Foreskin keratinocyte (primary cell): ENCODE measurements at places on chromosomes 3 and 15.

- peak; percentile 49 for DNase-seq
Observed at GRCh38 chr3:71542521-71543370, 40.8 kb downstream of the FOXP1 start.

GRCh38 chr3:177516158-177517011 is 319.1 kb upstream of the TBL1XR1 start:
- no peak for DNase-seq

GRCh38 chr3:133380481-133381225 is 19.2 kb upstream of the BFSP2 start:
- no peak for DNase-seq

- no peak for DNase-seq
Observed at GRCh38 chr3:162998205-162998604, 1501.6 kb downstream of the OTOL1 start.

- peak; percentile 51 for DNase-seq
Observed at GRCh38 chr3:196144383-196145105, 62.7 kb upstream of the TFRC start.

DNA sequence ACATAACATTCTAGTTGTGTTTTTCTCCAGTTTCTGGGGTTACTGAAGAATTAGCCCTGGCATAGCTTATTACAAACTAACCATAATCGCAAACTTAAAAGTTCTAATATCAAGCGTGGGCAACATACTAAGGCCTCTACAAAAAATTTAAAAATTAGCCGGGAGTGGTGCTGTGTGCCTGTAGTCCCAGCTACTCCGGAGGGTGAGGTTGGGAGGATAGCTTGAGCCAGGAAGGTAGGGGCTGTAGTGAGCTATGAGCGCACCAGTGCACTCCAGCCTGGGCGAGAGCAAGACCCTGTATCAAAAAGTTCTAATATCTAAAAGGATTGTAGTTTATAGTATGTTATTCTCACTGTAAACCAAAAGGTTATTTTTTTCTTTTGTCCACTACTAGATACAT is 1.1 kb downstream of the OIP5 start:
- DNase-seq = no peak

- no peak for DNase-seq
Observed at GRCh38 chr3:168021737-168022450, 73.8 kb downstream of the GOLIM4 start.

- DNase-seq = no peak
Observed at GRCh38 chr3:154678041-154678654, 248.2 kb upstream of the GPR149 start.

GRCh38 chr15:95260856-95261255 is 1029.5 kb downstream of the MCTP2 start:
- DNase-seq = no peak

- no peak for DNase-seq
Observed at GRCh38 chr3:126959136-126959920, 23.6 kb upstream of the PLXNA1 start.

GRCh38 chr3:197181741-197182140 is 116.7 kb downstream of the DLG1 start:
- no peak for DNase-seq
